ENCODE measurements at places on chromosomes 1 and 21.

DNA sequence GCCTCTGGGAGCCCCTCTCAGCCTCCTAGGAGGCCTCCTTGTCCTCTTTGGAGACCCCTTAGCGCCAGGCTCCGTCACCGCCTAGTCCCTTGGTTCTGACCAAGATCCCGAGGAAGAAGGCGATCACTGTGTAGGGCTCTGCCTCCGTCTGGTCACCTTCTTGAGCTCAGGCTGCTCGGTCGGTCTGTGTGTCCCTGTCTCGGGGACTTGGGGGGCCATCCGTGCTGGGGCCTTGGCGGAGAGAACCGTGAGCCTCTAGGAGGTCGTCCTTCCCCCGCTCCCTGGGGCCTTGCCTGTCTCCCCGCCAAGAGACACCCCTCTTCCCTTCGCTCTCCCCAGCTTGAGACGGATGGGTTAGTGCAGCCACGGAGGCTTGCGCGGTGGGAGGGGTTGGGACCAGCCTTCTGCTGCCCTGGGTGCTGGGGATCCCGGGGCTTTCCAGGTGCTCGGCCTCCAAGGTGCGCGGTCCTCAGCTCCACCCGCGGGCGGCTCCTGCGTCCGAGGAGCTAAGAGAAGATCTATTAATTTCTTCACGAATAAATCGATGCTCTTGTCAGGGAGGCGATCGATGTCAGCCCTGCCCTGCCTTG is 701 bp upstream of the INSRR start:
- DNase-seq, result no peak

DNA sequence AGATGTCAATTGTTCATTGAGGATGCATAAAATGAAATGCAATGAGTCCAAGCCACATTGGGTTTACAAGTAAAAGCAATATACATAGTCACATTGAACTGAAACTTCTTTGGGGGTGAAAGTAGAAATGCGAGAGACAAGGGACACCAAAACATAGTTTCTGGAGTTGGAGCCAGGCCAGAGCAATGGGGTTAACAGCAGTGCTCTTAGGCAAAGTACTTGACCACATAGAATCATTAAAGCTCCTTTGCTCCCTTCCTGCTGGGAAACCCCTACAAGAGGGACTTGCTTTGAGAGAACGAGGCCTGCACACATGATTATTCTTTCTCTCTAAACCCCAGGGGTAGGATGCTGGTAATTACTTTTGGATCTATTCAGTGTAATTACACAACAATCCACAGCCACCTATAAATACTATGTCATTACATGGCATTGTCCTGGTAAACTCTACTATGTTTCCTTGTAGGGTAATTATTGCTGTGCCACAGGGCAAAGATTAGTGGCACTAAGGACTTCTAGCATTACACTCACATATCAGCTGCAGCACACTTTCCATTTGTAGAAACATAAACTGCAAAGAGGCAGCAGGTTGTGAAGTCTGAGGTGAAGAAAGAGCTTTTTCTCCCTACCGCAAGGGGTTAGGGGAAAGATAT is 421.6 kb upstream of the PBX1 start:
- no peak for DNase-seq

- DNase-seq, result no peak
Measured at GRCh38 chr1:206468571-206468970, 1.7 kb upstream of the IKBKE start.

GRCh38 chr1:183891158-183891856 is 86.4 kb downstream of the RGL1 start:
- DNase-seq, result no peak

DNA sequence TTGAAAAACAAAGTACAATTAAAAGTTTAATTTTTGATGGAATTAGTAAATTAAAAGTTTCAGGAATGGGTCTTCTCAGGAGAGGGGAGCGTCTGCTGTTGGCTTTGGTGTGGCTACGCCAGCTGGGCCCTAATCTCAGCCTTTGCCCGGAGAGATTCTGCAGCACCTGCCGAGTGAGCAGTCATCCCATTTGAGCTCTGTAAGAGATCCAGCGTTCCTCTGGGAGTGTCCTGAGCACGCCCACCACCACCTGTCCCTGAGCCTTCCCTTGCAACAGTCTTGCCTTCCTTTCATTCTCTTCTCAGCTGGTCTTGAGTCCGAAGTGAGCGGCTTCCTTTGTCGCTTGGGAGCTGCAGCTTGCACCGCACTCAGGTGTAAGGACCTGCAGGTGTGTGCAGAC is 263.1 kb downstream of the CAMTA1 start:
- no peak for DNase-seq

DNA sequence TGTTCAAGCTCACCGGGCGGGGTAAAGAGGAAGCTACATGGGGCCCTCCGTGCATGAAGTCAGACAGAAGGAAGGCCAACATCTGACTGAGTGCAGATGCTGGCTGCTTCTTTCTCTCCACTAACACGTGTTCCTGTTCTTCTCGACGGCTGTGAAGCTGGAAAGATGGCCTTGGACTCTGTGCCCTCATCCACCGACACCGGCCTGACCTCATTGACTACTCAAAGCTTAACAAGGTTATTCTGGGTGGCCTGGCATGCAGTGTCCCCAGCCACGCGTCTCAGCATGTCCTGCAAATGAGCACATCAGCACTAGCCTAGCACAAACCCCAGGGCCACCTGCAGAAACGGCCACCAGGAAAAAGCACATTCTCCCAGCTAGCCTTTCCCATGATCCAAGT is 41.2 kb downstream of the ACTN2 start:
- DNase-seq, result no peak

GRCh38 chr1:207925210-207925609 is 14.3 kb upstream of the CD34 start:
- DNase-seq, result peak; percentile 52

- DNase-seq, result peak; percentile 63
Measured at GRCh38 chr21:26070822-26071425, 99.6 kb downstream of the APP start.

DNA sequence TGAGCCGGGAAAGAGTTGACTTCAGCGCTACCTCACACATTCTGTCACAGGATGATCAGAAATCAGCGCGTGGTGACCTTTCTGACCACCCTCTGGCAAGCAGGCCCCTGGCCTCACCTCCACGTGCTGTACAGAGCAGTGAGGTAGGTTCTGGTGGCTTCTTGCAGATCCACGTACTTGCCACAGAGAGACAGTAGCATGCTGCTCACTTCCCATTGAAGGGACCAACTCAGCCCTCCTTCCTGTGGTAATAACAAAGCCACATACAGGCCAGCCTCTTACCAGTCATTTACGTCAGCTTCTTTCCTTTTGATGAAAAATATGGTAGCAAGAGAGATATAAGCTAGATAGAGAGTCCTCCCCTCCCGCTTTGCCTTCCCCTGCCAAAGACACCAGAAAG is 200.7 kb downstream of the CHRM3 start:
- no peak for DNase-seq
